ENCODE measurements at places on chromosomes 4 and X.

GRCh38 chr4:124079174-124079780 lies 633.3 kb downstream of the ANKRD50 start:
- DNase-seq: no peak

- no peak for DNase-seq
Observed at GRCh38 chrX:34382416-34382815, 250.3 kb upstream of the FAM47A start.

- DNase-seq: no peak
Observed at GRCh38 chr4:158112611-158113010, 60.2 kb downstream of the GASK1B start.

GRCh38 chr4:68259191-68259590 lies 13.7 kb upstream of the TMPRSS11B start:
- no peak for DNase-seq

GRCh38 chr4:6617246-6617645 lies 23.2 kb upstream of the MRFAP1 start:
- no peak for DNase-seq

DNA sequence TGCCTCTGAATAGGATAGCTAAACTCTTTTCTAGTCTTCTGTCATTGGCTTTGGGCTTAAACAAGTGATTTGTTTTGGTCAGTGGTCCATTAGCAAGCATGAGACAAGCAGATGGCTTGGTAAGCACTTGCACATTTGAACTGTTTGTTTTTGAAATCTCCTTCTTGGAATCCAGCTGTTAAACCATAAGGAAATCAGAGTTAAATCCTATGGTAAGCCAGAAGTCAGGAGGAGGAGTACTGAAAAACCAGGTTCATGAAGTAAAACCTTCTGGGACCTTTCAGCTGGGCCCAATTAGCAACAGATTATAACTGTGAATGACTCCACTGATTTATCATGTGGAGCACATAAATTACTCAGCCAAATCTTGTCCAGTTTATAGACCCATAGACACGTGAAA lies 1042.5 kb upstream of the PABPC4L start:
- no peak for DNase-seq

- DNase-seq: no peak
Observed at GRCh38 chr4:150569384-150569987, 12.5 kb upstream of the MAB21L2 start.

DNA sequence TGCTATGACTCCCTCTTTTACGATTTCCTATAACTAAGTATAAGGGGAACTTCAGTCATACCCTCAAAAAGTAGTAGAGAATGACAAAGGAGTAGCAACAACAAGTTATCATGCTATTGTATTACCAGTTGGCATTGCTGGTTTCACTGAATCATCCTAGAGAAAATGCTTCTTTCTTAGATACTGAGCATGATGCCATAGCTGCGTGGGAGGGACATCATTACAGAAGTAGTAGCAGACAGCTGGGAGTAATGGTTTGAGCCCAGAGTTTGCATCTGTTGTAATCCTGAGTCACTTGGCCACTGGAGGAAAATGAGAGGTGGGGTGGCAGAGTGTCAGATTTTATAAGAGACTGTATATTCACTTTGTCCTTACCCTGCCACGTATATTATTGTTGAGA lies 38.6 kb downstream of the MTMR1 start:
- no peak for DNase-seq

- DNase-seq: no peak
Observed at GRCh38 chrX:115268421-115268820, 21.1 kb upstream of the LUZP4 start.

GRCh38 chr4:174681723-174682300 lies 147.2 kb downstream of the GLRA3 start:
- DNase-seq: no peak

DNA sequence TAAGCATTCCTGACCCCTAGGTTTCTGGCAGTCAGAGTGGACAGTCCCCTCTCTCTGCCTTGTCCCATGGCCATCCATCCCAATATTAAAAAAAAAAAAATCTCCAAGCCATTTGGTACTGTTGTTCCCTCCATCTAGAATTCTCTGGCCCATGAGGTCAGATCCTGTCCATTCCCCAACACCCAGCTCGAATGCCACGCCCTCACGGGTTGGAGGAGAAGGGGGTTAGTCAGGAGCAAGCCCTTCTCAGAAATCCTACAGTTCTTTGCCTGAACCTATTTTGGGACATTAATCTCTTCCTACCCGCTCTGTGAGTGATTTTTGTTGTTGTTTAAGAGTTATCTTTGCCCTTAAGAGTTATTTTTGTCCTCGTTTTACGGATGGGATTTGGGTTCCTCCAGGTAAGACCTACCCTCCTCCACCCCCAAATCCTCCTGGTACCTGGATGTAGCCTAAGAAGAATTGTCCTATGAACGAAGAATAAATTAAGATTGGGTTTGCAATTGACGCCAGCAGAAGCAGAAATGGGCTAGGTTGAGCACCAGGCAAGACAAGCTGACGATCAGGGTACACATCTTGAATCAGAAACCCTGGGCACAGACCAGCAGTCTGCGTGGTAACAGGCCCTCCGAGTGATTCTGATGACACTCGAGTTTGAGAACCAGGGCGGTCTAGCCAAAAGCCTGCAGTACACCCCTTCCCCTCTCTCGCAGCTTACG lies 977 bp downstream of the RNF175 start:
- no peak for DNase-seq

GRCh38 chr4:62262676-62263075 lies 1062.5 kb downstream of the ADGRL3 start:
- DNase-seq: no peak

- DNase-seq: no peak
Observed at GRCh38 chr4:21380861-21381260, 567.7 kb downstream of the KCNIP4 start.

DNA sequence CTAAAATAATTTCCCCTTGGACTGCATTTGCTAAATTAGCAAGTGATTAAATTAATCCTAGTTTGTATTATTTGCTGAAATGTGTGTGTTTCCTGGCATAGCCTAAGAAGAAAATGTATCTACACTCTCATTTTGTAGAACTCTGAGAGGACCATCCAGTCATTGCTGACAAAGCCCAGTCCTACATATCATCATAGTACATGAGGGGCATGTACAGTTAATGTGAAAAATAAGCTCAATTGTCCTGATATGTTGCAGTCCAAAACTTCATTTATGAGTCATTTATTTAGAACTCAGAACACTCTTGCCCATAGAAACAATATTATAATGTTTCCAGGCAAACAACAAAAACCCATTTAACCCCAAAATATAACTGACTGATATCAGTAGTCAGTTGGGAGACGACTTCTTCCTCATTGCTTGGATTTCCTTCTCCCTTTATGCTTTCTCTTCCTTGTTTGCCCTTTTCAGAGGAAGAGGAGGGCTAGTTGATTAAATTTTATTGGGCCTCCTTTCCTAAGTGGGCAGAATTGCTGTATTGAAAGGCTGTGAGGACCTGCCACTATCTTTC lies 26.9 kb upstream of the BBS12 start:
- DNase-seq: no peak

- DNase-seq: no peak
Observed at GRCh38 chrX:121308276-121308805, 260.9 kb downstream of the GLUD2 start.

DNA sequence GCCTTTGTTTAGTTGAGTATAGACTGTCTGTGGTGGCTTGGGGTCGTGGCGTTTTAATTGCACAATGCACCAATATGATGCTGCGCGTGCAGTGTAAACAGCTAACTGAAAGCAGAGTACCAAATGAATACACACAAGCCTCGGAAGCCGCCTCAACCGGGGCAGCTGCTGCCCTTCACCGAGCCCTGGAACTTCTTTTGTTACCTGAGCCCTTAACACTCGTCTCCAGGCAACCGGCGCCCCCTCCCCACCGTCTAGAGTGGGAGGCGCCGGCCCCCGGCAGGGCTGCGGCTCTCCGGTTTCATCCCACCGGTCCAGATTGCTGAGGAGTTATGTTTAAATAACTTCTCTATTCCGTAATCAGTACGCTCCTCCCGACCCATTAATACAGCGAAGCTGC lies 173.2 kb upstream of the TBL1X start:
- DNase-seq: no peak

DNA sequence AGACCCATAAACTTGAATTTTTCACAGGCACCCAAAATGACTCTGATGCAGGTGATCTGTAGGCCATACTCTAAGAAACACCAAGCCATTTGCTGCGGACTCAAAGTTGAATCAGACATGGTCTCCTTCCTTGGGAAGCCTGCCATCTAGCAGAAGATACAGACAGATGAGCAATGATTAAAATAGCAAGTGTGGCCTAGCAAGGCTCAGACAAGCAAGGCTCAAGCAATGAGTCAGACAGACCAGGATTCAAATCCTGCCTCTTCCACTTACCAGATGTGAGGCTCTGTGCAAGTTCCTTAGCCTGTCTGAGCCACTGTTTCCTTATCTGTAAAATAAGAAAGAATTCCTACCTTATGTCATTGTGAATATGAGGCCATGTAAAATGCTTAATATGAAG lies 2.3 kb downstream of the CCDC149 start:
- DNase-seq: no peak

All from GDM1 (cell line).